Stimulated activated CD4-positive, alpha-beta T cell treated with anti-CD3 and anti-CD28 coated beads, Interleukin-1b, Interleukin-23, amount 100 ng/mL, for 24 hours (primary cell): ENCODE measurements at places on chromosomes 6 and 20.

DNA sequence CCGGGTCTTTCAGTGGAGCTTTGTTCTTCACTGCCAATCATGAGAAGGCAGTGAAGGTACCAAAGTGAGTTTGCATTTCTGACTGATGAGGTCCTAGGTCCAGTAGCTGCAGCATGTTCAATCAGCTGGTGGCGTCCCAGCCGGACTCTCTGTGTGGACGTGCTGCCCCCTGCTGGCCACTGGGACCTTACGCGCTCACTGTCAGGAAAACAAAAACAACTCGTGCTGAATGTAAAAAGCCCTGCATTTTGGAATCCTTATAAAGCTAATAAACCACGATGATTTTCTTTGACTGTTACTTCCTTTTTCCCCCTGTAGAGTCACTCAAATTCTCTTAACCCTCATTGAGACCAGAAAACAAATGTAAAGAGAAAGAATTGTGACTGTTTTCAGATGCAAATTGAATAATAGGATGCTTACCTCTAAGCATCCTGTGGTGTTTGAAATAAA lies 4.9 kb upstream of the CD24 start:
- peak; percentile 68 for DNase-seq

- no peak for DNase-seq
These were observed 31.4 kb downstream of the TFEB start for GRCh38 chr6:41704028-41704427.

DNA sequence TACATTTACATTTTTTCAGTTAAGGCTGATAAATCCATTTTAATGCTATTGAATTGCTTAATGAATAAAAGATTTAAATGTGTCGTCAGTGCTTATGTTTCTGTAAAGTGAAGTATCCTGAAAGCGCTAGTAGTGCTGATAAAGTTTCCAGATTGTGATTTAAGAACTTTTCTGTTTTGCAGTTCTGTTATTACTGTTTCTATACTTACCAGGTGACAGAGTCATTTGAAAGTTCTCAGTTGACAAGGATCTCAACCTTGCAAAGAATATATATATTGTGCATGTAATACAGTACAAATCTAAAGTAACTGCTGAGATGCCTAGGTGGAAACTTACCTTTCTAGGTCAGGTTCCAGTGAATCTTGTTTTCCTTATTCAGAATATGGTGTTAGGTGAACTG lies 201.8 kb downstream of the ARID1B start:
- DNase-seq, result no peak

GRCh38 chr6:25981568-25982263 lies 19.1 kb downstream of the TRIM38 start:
- DNase-seq, result no peak

DNA sequence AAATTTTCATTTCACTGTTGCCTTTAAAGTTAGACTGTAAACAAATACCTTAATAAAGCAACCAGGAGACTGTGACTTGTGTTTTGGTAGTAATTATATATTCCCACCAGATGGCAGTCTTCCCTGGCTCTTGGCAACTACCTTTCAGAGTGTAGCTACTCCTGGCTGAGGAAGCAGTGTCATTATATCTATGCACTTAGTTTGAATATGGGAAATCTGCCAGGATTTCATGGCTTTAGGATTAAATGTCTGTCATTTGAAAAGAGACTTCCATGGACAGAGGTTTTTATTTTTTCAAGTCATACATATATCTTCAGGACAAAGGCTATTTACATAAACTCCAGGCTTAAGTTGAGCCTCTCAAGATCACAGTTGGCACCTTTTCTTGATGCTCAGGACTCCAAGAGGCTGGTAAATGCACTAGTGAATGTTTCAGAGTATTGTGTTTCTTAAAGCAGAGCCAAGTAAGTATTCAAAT lies 160.1 kb downstream of the C6orf58 start:
- no peak for DNase-seq

DNA sequence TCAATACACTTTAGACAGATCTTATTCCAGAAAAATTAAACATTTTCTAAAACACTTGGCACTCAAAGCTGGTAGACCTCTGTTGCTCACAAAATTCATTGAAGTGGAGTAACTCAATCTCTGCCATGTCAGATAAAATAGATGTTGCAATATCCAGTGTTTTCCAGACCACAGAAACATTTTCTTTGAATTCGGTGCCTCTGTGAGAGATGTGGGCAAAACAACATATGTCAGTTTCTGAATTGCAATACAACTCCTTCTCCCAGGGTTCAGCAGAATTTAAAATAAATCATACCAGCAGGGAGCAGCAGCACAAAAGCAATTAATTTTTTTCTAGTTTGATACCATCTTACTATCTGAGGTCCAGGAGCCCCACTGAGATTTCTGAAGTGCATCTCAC lies 11.3 kb upstream of the PKHD1 start:
- no peak for DNase-seq

GRCh38 chr6:85669735-85670194 lies 27.1 kb upstream of the SYNCRIP start:
- DNase-seq, result no peak

- no peak for DNase-seq
These were observed 305.6 kb upstream of the EXOC2 start for GRCh38 chr6:998551-998950.

DNA sequence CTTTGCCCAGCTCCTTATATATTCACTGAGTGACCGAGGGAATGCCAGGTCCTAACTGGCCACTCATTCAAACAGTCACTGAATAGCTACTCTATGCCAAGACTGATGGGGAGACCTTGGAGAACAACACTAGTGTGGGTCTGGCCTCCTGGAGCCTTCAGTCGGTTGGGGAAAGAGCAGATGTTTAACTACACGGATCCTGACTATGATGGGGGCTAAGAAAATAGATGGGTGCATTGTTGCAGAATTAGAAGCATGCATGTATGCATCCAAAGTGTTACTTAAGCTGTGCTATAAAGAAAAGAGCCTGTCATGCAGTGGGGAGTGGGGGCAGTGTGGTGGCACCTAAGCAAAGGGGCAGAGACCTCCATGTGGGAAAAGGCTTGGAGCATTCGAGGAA lies 6.5 kb downstream of the FKBP1A start:
- no peak for DNase-seq
